ENCODE measurements at places on chromosomes 7 and 10. TPM values are rescaled to one million over a fixed set of nuclear protein-coding genes. Genes with fewer than 3 reads are reported as not detected.

- no peaks in the 10 kb centered on the region for H3K27me3 ChIP-seq
- H3K36me3 ChIP-seq: no peaks in the 10 kb centered on the region
- H3K4me1 ChIP-seq: peaks cover 5% of the 10 kb centered on the region
- H3K27ac ChIP-seq: no peak overlapping the region
- no peak overlapping the region for H3K4me3 ChIP-seq
- no peak for DNase-seq
These were observed 735.6 kb downstream of the XPNPEP1 start for GRCh38 chr10:109187677-109188076.

- no peaks in the 10 kb centered on the region for H3K27me3 ChIP-seq
- peak; percentile 34 for DNase-seq
These were observed 68.3 kb upstream of the DNAJB6 start for GRCh38 chr7:157268540-157268939.

DNA sequence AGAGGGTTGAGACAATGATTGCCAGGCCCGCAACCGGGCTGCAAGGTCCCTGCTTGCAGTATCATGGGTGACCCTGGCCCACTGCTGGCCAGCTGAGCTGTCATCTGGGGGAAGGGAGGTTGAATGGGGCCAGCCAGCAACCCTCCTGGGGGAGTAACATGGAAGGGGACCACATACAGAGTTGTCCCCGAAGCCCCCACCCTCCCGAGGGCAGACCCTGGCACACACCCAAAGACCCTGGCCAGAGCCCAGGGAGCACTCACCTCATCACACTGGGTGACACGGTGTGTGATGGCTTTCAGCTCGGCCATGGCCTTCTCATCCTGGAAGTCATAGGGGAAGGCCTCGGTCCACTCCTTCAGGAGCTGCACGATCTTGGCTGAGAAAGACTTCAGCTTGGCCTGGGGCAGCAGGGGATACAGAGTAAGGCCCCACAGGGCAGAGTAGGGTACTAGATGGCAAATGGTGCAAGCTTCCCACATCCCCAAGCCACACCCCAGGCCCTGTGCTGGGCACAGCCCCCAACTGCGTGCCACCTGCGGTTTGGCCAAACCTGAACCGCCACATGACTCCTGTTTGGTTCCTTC is 63.4 kb downstream of the CSGALNACT2 start:
- no peaks in the 10 kb centered on the region for H3K27me3 ChIP-seq
- no peak overlapping the region for H3K27ac ChIP-seq
- H3K4me3 ChIP-seq: peak overlapping the region; percentile 45
- no peak for DNase-seq
- no peaks in the 10 kb centered on the region for H3K36me3 ChIP-seq

- no peaks in the 10 kb centered on the region for H3K4me1 ChIP-seq
- no peak overlapping the region for H3K4me3 ChIP-seq
- H3K27me3 ChIP-seq: no peaks in the 10 kb centered on the region
These were observed 45.0 kb downstream of the TMEM106B start for GRCh38 chr7:12256090-12256489.

- H3K27ac ChIP-seq: no peak overlapping the region
- no peaks in the 10 kb centered on the region for H3K36me3 ChIP-seq
- H3K27me3 ChIP-seq: peaks cover 3% of the 10 kb centered on the region
- no peak for DNase-seq
- H3K4me1 ChIP-seq: no peaks in the 10 kb centered on the region
These were observed 77.8 kb upstream of the PTN start for GRCh38 chr7:137421366-137421765.

DNA sequence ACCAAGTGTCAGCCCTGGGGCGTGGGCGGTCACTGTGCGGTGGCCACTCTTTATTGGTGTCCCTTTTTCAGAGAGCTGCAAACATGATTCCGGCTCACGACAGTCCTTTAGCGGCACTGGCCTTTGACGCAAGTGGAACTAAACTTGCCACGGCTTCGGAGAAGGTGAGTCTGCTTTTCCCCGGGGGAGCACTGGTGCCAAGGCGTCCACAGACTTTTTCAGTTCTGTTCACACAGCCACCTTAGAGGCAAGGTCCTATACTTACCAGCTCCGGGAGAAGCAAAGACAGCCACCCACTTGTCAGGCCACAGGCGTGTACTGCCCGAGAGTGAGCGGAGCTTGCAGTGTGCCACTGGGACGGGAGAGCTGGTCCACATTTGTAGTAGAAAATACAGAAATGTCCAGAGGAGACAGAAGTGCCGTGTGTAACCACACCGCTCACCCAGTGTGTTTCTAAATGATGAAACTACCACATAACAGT is 27.9 kb downstream of the WIPI2 start:
- peaks cover 99% of the 10 kb centered on the region for H3K36me3 ChIP-seq
- H3K4me1 ChIP-seq: no peaks in the 10 kb centered on the region
- no peak for DNase-seq
- no peak overlapping the region for H3K27ac ChIP-seq
- no peaks in the 10 kb centered on the region for H3K27me3 ChIP-seq
- no peak overlapping the region for H3K4me3 ChIP-seq

DNA sequence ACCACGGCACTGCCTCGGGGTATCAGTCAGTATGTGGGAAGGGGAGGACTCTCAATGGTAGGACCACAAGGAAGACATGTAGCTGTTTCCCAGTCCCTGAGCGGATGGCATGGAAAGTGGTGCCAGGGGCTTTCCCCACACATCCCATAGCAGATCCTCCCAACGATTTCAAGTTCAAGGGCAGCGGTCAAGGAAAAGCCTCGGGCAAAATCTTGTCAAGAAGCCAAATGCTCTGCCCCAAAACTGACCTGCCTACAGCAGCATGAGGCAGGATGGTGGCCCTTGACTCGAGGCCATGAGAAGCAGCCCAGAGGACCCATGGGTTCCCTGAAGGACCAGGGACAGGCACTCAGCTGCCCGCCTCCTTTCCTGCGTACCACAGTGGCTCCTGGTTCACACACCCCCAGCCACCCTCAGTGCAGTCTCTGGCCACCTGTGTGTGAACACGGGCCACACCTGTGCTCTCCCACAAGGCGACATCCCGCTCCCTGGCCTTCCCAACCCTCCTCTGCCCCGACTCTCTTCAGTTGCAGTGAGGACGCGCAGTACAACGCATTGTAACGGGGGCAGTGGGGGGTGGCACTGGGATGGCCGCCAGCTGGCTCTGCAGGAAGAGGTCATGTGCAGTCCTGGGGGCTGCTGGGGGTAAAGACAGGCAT is 43.6 kb downstream of the CTBP2 start:
- H3K36me3 ChIP-seq: peaks cover 24% of the 10 kb centered on the region
- no peak overlapping the region for H3K4me3 ChIP-seq
- DNase-seq: no peak
- peaks cover 22% of the 10 kb centered on the region for H3K4me1 ChIP-seq
- H3K27me3 ChIP-seq: no peaks in the 10 kb centered on the region
- no peak overlapping the region for H3K27ac ChIP-seq

- H3K36me3 ChIP-seq: no peaks in the 10 kb centered on the region
- DNase-seq: no peak
- no peaks in the 10 kb centered on the region for H3K4me1 ChIP-seq
These were observed 199.8 kb downstream of the ZNF365 start for GRCh38 chr10:62573929-62574328.

- no peaks in the 10 kb centered on the region for H3K27me3 ChIP-seq
- peaks cover 18% of the 10 kb centered on the region for H3K4me1 ChIP-seq
- H3K36me3 ChIP-seq: no peaks in the 10 kb centered on the region
- no peak overlapping the region for H3K4me3 ChIP-seq
- DNase-seq: no peak
- no peak overlapping the region for H3K27ac ChIP-seq
These were observed 13.7 kb upstream of the CD36 start for GRCh38 chr7:80624763-80625162.

- no peak overlapping the region for H3K27ac ChIP-seq
- H3K4me3 ChIP-seq: peak overlapping the region; percentile 51
- H3K36me3 ChIP-seq: peaks cover 13% of the 10 kb centered on the region
- peaks cover 28% of the 10 kb centered on the region for H3K4me1 ChIP-seq
These were observed 2.2 kb upstream of the UFSP1 start for GRCh38 chr7:100891568-100892247.

GRCh38 chr7:135213831-135214230 is 2.5 kb upstream of the WDR91 start:
- H3K27me3 ChIP-seq: no peaks in the 10 kb centered on the region
- H3K4me1 ChIP-seq: no peaks in the 10 kb centered on the region
- DNase-seq: peak; percentile 39
- H3K27ac ChIP-seq: no peak overlapping the region
- no peak overlapping the region for H3K4me3 ChIP-seq

DNA sequence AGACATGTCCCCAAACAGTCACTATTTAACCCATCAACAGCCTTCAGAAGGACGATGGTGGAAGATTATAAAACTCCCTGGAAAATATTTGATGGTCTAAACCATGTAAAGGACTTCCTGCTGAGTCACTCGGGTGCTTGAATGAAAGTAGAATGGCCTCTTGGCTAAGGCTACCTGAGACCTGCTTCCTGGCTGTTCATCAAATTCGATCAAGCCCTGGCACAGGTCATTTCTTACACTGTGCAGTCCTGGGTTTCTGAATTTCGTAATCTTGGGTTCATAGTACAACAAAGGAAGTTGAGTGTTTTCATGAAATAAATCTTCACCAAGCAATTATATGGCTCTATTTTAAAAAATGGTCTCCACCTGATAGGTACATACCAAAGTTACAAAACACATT is 260.3 kb upstream of the RNF32 start:
- no peaks in the 10 kb centered on the region for H3K4me1 ChIP-seq
- H3K27ac ChIP-seq: no peak overlapping the region
- peak; percentile 50 for DNase-seq
- H3K4me3 ChIP-seq: no peak overlapping the region

DNA sequence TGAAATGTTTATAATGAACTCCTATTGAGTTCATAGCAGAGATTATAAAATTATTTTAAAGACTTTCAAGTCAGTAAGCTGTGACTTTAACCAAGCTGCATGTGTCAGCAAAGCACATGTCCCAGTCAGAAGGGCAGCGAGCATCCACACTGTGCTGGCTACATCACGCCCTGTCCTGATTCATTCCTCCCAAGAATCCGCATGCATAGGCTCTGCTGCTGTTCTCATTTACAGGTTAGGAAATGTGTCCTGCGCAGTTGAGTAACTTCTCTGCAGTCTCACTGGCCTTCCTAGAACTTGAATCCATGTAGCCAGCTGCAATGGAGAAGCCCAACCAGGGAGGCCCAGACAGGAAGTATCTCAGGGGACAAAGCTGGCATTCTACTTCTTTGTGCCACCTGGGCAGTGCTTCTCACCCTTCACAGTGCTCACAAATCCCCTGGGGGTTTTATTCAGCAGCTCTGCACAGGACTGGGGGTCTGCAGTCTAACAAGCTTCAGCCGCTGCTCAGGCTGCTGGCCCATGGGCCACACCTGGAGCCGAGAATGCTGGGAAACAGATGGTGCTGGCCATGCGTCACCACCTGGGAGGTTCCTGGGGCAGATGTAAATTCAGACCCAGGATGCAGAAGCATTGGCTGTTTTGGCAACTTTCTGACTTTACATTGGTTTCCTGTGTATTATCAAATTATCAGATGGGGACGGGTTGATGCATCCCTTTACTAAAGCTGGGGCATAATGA is 192.8 kb upstream of the GDF10 start:
- no peak for DNase-seq
- H3K27me3 ChIP-seq: no peaks in the 10 kb centered on the region
- no peak overlapping the region for H3K27ac ChIP-seq
- no peak overlapping the region for H3K4me3 ChIP-seq

DNA sequence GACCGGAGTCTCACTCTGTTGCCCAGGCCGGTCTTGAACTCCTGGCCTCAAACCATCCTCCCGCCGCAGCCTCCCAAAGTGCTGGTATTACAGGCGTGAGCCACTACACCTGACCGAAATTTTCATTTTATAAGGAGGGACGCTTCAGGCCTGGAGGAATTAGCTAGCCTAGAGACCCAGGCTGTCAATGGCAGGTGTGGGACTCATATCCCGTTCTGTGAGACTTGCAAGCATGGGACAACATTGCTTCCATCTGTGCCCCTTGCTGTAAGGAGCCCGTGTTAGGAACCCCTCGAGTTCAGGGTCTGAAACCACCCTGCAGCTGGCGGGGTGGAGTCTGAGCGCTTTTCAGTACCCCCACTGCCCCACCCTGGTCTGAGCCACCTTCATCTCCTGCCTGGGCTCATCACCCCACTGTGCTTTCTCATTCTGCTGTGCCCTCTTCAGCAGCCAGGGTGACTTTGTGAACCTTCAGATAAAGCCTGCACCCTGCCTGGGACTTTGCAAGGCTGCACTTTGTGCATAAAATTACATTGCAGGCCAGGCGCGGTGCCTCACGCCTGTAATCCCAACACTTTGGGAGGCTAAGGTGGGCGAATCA is 1.3 kb upstream of the DAGLB start:
- no peak for DNase-seq
- H3K4me1 ChIP-seq: peaks cover 29% of the 10 kb centered on the region
- peaks cover 34% of the 10 kb centered on the region for H3K36me3 ChIP-seq
- H3K4me3 ChIP-seq: no peak overlapping the region

DNA sequence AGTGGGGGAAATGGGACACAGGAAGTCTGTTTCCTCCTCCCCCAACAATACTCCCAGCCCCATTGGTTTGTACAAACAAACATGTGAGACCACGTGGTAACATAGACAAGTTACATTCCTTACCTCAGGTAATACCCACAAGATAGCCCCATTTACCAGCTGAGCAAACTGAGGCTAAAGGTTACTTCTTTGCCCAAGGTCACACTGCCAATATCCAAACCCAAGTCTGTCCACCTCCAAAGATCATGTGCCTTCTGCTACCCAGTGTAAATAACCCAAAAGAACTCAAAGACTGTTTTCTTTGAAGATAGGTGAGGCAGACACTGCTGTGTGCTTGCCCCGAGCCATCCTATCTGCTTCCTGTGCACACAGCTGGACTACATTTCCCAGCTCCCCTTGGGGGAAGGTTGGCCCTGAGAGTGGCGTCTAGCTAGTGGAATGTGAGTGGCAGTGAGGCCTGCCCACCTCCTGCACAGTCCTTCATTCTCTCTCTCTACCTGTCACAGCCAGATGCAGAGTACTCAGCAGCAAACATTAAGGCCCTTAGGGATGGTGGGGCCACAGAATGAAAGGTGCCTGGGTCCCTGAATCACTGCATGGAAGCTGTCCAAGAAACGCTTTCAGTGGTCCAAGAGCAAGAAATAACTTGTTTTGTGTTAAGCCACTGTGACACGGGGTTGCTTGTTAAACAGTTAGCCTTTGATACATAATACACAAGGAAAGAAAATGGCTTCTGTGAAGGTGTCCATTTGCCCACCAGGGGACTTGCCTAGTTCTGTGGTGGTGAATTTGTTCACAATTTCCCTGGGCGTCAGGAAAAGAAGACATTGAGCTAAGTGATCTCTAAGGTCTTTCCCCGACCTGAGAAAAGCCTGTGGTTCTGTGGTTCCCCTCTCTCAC is 257.7 kb upstream of the NFE2L3 start:
- DNase-seq: peak; percentile 53
- H3K27ac ChIP-seq: no peak overlapping the region
- H3K36me3 ChIP-seq: no peaks in the 10 kb centered on the region
- H3K4me3 ChIP-seq: no peak overlapping the region
- peaks cover 7% of the 10 kb centered on the region for H3K27me3 ChIP-seq

Gene CCDC3
- 0.10 TPM for total RNA-seq

Gene TMEM184A
- 9.0 TPM for total RNA-seq

Gene NPY4R2
- total RNA-seq: not detected

Gene CELF2
- total RNA-seq: not detected

Gene RPP30
- total RNA-seq: 39.9 TPM

All from MCF 10A (cell line).